ENCODE measurements at places on chromosomes 4 and X. TPM values are rescaled to one million over a fixed set of nuclear protein-coding genes. Genes with fewer than 3 reads are reported as not detected.

EDA gene
- total RNA-seq, result 2.4 TPM

RENBP gene
- total RNA-seq, result 2.1 TPM

CABS1 gene
- total RNA-seq, result not detected

PLXNB3 gene
- 5.5 TPM for total RNA-seq

RAB41 gene
- total RNA-seq, result not detected

CITED1 gene
- total RNA-seq, result 0.38 TPM

SLITRK4 gene
- total RNA-seq, result 3.6 TPM

MAGEC3 gene
- total RNA-seq, result 0.09 TPM

MCTS1 gene
- 42.4 TPM for total RNA-seq

ADRA2C gene
- total RNA-seq, result 0.18 TPM

ASB12 gene
- not detected for total RNA-seq

ARR3 gene
- total RNA-seq, result not detected

PDCL2 gene
- total RNA-seq, result not detected

BEND4 gene
- 0.19 TPM for total RNA-seq

FGFBP1 gene
- not detected for total RNA-seq

AMER1 gene
- total RNA-seq, result 2.0 TPM

BMP3 gene
- total RNA-seq, result not detected

PAK3 gene
- total RNA-seq, result 0.94 TPM

BTC gene
- total RNA-seq, result not detected

GRIA3 gene
- total RNA-seq, result 0.28 TPM

FAAH2 gene
- total RNA-seq, result 0.09 TPM

C4orf50 gene
- total RNA-seq, result not detected

DTHD1 gene
- total RNA-seq, result not detected

RBM47 gene
- 0.09 TPM for total RNA-seq

KLHL8 gene
- total RNA-seq, result 12.9 TPM

PDE6B gene
- total RNA-seq, result 3.2 TPM

PHOX2B gene
- not detected for total RNA-seq

MAOA gene
- total RNA-seq, result 74.5 TPM

ZNF827 gene
- total RNA-seq, result 6.4 TPM

PITX2 gene
- total RNA-seq, result not detected

STPG2 gene
- total RNA-seq, result 0.09 TPM

LNX1 gene
- 1.0 TPM for total RNA-seq

NDP gene
- total RNA-seq, result 1.3 TPM

KCNE5 gene
- total RNA-seq, result 0.09 TPM

TGIF2LX gene
- total RNA-seq, result not detected

LAP3 gene
- 143 TPM for total RNA-seq

XPNPEP2 gene
- total RNA-seq, result not detected

ENPEP gene
- total RNA-seq, result under 0.01 TPM

TNMD gene
- not detected for total RNA-seq

RNF175 gene
- not detected for total RNA-seq

ASB11 gene
- 0.09 TPM for total RNA-seq

NWD2 gene
- not detected for total RNA-seq

GASK1B gene
- 99.3 TPM for total RNA-seq

RIBC1 gene
- 0.36 TPM for total RNA-seq

HS6ST2 gene
- 0.36 TPM for total RNA-seq

RAB40A gene
- total RNA-seq, result not detected
